ENCODE measurements at places on chromosomes 12 and 14. TPM values are rescaled to one million over a fixed set of nuclear protein-coding genes. Genes with fewer than 3 reads are reported as not detected.

The DAO gene
- not detected for total RNA-seq

The DHRS1 gene
- total RNA-seq = 29.0 TPM

The MYH6 gene
- 2.1 TPM for total RNA-seq

The MMP19 gene
- 0.41 TPM for total RNA-seq

The CMTM5 gene
- not detected for total RNA-seq

The OR4K14 gene
- not detected for total RNA-seq

The ADAMTS20 gene
- total RNA-seq = not detected

The SYT10 gene
- total RNA-seq = not detected

The NTF3 gene
- total RNA-seq = not detected

The ZCCHC8 gene
- 53.9 TPM for total RNA-seq

The PPFIA2 gene
- total RNA-seq = not detected

The SIX1 gene
- not detected for total RNA-seq

The NRXN3 gene
- total RNA-seq = not detected

The ALKBH1 gene
- 18.1 TPM for total RNA-seq

The SIRT4 gene
- total RNA-seq = 4.9 TPM

The GPR84 gene
- total RNA-seq = 16.0 TPM

The IL22 gene
- total RNA-seq = 5.4 TPM

The ART4 gene
- not detected for total RNA-seq

The PLBD1 gene
- not detected for total RNA-seq

The L2HGDH gene
- total RNA-seq = 11.2 TPM
